ENCODE measurements at places on chromosomes 12 and 14.

GRCh38 chr12:102917026-102917787, at the start of gene PAH:
PAH (minus strand) TSS chr12:102917244; CDS start chr12:102917130, 114 bp downstream.
- DNase-seq = peak; percentile 1

- no peak for DNase-seq
Measured at GRCh38 chr14:63745858-63746425, 18.1 kb upstream of the SGPP1 start.

DNA sequence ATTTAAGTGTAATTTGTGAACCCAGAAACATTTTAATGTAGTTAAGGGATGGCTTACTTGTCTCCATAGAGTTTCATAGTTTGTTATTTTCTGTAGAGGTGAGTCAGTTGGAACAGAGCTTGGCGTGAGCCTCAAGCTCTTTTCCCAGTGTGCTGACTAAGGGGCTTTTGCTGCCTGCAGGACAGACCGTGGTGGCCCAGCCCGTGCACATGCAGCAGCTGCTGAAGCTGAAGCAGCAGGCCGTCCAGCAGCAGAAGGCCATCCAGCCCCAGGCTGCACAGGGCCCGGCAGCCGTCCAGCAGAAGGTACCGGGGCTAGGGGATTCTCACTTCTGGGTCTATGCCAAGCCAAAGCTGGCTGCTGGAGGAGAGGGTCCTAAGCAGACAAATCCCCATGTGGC, 76.9 kb downstream of the DDX51 start:
- no peak for DNase-seq

GRCh38 chr14:80959496-80959895, 4.1 kb downstream of the TSHR start:
- peak; percentile 25 for DNase-seq

Measured in activated T-cell treated with anti-CD3 and anti-CD28 coated beads for 1 hour (primary cell).